ENCODE measurements at places on chromosomes 4 and X.
A peak's percentile ranks its signal among the peaks of the same experiment; 100 is the strongest.

GRCh38 chrX:118499295-118499694 is 3.7 kb downstream of the DOCK11 start:
- DNase-seq: no peak

DNA sequence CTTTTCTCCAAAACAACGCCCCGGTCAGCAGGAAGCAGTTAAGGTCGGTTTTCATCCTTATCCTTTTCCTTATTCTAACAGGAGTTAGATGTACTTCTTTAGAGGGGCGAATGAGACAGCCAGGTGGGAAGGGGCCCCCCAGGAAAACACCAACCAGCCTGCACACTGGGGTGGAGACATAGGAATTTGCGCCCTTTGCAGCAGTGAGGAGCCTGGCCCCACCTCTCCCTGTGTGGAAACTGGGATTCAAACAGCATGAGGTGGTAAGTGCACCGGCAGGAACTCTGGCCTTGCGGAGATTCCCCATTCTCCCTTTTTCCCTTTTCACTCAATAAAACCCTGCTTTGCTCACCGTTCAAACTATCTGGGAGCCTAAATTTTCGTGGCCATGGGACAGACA is 8.0 kb upstream of the FAM47C start:
- DNase-seq: no peak

GRCh38 chr4:21802406-21802805 is 146.2 kb downstream of the KCNIP4 start:
- DNase-seq: peak; percentile 78

DNA sequence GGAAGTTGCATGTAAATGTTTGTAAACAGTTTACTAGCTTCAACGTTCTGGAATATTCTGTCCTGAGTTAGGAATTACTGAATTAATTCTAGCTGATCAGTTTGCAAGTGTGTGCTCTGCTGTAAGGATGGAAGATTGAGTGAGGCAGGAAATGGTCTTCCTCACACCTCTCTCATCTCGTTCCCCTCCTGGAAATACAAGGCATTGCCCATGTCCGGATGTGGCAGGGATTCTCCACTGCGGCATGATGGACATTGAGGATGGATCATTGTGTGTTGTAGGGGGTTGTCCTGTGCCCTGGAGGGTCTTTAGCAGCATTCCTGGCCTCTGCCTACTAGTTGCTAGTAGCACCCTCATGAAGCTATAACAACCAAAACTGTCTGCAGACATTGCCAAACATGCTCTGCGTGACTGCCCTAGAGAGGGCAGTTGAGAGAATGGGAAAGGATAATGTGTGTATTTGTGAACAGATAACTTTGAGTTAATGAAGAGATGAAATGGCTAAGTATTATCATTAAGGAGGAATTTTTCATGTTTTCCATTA is 12.6 kb downstream of the CA5B start:
- DNase-seq: no peak

DNA sequence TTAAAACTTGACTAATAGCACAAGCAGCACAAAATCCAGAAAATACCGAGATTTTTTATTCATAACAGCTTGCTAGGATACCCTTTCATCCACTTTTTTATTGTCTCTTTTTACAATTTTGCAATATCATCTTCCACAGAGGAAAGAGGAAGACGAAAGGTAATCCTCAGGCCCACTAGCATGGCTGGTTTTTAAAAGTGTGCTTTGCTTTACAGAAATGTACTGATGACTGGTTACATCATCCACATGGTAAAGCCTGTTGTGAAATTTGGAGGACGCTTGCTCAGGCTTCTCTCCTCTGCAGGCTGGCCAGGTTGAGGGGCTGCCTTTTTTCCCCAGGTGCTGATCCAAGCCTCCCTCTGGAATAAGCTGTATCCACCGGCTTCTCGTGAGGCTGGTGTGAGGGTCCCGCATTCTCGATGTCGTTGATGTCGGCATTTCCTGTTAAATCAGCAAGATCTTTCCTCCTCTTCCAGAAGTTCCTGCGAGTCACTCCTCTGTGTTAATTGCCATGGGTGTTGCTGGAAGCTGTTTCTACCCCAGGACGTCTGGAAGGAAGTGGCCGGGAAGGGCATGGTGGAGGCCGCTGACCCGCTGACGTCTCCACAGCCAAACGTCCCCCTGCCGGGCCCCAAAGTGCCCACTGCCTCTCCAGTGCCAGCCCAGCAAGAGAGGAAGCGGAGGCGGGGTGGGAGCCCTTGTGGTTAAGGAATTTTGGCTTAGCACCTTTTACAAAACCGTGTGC is 5.8 kb upstream of the DGKQ start:
- peak; percentile 39 for DNase-seq

- no peak for DNase-seq
These were observed 1447.1 kb downstream of the PCDH19 start for GRCh38 chrX:98962996-98963395.

- no peak for DNase-seq
These were observed 321.5 kb downstream of the NLGN4X start for GRCh38 chrX:5907207-5907606.

- DNase-seq: no peak
These were observed 19.9 kb upstream of the TRIM61 start for GRCh38 chr4:164997324-164997723.

DNA sequence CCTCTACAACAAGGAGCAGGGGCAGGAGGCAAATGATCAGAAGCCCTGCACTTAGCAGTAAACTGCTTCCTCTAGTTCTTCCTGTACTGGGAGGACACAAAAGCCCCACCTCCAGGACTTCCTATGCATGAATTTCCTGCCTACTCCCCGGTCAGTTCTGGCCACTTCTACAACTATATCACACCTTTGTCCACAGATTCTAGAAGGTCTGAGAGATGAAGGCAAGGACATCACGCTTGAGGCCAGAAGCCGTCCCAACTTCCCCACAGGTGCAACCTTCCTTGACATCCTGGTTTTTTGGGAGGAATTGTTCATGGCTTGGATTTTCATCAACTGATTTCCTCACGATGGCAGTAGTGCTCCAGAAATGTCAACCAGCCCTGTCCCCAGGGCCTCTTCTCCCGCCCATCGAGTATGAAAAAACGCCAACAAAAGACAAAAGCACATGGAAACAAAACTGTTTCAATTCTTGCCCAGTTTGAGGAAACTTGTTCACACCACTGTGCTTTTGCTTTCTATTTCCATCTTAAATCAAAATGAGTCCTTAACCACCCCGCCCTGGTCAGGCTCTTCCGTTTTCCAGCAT is 206.5 kb upstream of the STK26 start:
- DNase-seq: no peak

- no peak for DNase-seq
These were observed 127.5 kb upstream of the RADX start for GRCh38 chrX:106484233-106484632.

DNA sequence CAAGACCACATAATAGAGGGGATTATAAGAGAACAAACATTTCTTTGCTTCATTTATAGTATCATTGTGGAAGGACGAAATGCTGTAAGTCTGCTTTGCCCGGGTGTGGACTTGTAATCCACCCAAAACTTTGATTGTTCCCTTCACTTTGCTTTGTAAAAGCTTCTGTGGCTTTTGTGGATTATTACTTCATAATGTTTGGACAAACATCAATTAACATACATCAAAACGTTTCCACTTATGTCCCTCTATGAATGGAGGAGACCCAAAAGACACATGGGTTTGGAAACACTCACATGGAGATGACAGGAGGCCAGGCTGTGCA is 415.4 kb downstream of the SPRY1 start:
- DNase-seq: no peak

DNA sequence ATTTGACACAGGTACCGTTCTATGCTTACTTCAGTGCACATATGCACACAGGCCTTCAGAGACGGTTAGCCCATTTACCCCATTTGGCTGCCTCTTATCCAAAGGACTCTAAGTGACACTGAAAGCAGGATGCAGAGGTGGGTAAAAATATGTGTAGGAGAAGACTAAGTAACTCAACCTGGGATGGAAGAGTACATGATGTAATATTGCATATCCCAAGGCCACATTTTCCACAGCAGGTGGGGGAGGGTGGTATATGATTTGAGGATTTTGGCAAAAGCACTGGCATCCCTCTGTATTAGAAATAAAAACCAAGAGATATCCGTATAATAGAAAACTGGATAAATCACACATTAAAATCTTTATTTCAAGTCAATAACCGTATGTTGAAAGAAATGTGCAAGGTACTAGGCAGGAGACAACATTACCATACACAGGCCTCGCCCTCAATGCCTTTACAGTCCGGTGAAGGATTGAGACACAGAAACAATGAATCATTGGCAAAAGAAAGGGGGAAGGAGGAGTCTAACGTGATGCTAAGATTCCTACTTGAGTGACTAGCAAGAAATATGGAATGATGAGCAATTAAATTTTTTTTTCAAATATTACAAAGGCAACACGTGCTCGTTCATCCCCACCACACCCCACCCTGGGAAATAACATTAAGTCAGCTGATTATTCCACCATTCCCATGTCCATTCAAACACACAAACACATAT is 161.0 kb upstream of the RASGEF1B start:
- DNase-seq: peak; percentile 63

- no peak for DNase-seq
These were observed 453.1 kb downstream of the TRAM1L1 start for GRCh38 chr4:116632269-116632668.

- peak; percentile 16 for DNase-seq
These were observed 18.2 kb upstream of the DDIT4L start for GRCh38 chr4:100208459-100208858.
